Osteocyte (in vitro differentiated cells): ENCODE measurements at places on chromosomes 4 and X. TPM values are rescaled to one million over a fixed set of nuclear protein-coding genes. Genes with fewer than 3 reads are reported as not detected.

SPON2 gene
- 149 and 168 TPM in 2 replicates for total RNA-seq

PRRG3 gene
- not detected in 2 replicates for total RNA-seq

DNA sequence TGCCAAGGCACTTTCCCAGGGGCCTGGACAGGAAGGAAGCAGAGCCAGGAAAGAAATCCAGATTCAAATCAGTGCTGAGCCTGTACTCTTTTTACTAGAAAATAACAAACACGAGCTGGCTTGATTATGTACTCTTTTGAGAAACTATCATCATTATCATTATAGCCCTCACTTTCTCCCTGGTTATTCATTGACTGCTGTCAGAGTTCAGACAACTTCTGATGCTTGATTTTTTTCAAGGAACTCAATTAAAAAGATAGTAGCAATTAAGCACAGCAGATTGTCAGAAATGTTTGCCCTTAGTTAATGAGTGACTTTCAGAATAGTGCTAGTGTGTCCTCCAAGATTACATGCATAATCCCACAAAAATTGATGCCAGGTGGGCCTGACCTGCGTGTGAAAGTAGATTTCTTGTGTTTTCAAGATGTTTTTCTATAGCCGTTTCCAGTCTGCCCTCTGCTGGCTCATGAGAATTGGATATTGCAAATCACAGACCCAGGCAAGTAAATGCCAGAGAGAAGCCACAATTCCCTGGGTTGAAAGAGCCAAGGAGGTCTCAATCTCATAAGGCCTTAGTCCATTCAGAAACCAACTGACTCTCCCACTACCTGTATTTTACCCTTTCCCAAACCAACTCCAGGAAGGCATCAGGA is 14.3 kb upstream of the PNPLA4 start:
- DNase-seq: no peak

- no peak for DNase-seq
Measured at GRCh38 chrX:53813670-53814440, 127.3 kb upstream of the HUWE1 start.

CXorf65 gene
- not detected in 2 replicates for total RNA-seq
